Endothelial cell (in vitro differentiated cells): ENCODE measurements at places on chromosomes 5 and 9. TPM values are rescaled to one million over a fixed set of nuclear protein-coding genes. Genes with fewer than 3 reads are reported as not detected.

Gene PCSK1
- 0.41 TPM for total RNA-seq

Gene ARHGEF39
- 1.4 TPM for total RNA-seq

Gene PCDHGA3
- 1.4 TPM for total RNA-seq

Gene SERF1A
- total RNA-seq, result 27.5 TPM

Gene PAX5
- 1.3 TPM for total RNA-seq

Gene OGN
- not detected for total RNA-seq

Gene STK32A
- 0.87 TPM for total RNA-seq

Gene C6
- not detected for total RNA-seq

Gene ADGRD2
- total RNA-seq, result not detected

Gene KIAA1958
- 15.1 TPM for total RNA-seq

Gene SEMA4D
- total RNA-seq, result 14.8 TPM

Gene OR1Q1
- total RNA-seq, result not detected

Gene TLX3
- total RNA-seq, result 0.23 TPM

- H3K27ac ChIP-seq, result no peak overlapping the region
- H3K4me3 ChIP-seq, result peak overlapping the region; percentile 82
- H3K27me3 ChIP-seq, result peaks cover 21% of the 10 kb centered on the region
- peak; percentile 29 for DNase-seq
Measured at GRCh38 chr5:32713770-32714381, 2.8 kb downstream of the NPR3 start.

DNA sequence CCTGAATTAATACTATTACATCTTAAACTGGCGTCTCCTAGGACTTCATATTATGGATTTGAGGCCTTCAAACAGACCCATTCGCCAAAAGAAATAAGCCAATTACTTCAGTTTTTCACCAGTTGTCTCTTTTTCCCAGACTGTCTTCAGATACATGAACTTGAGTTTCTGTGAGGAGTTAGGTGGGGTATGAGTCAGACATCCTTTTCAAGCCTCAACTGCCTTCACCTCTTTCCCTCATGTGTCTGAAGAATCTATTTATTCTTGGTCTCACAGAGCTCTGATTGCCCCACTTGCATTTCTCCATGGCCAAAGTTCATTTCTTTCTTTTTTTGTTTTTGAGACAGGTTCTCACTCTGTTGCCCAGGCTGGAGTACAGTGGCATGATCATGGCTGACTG is 12.5 kb downstream of the WNT8A start:
- H3K36me3 ChIP-seq, result no peaks in the 10 kb centered on the region
- no peak for DNase-seq
- H3K4me3 ChIP-seq, result no peak overlapping the region
- peak overlapping the region; percentile 72 for H3K27ac ChIP-seq
- peaks cover 9% of the 10 kb centered on the region for H3K27me3 ChIP-seq
- H3K4me1 ChIP-seq, result peaks cover 42% of the 10 kb centered on the region

DNA sequence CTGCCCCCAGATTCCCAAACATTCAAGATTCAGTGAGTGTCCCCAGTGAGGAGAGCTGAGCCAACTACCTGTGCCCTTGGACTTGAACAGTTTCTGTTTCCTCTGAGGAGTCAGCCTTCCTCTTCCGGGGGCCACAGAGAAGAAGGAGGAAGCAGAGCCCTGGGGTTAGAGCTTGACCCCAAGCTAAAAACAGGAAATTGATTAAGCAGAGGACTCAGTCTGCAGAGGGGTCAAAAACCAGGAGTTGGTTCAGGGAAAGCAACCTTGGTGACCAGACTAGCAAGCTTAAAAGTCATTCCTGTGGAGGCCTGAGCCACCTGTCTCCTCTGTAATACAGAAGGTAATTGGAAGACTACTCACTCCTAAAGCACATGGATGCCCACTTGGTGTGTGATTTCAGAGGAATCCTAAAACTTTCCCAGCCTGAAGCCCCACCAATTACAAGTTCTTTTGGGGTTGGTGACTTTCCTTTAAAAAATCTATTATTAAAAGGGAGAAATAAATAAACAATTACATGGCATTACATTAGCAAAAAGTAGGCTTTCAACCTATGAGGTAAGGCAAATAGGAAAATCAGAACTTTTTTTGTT is 64.2 kb upstream of the SELENOP start:
- H3K36me3 ChIP-seq, result no peaks in the 10 kb centered on the region
- DNase-seq, result no peak
- no peak overlapping the region for H3K27ac ChIP-seq

- peaks cover 3% of the 10 kb centered on the region for H3K4me1 ChIP-seq
- peaks cover 32% of the 10 kb centered on the region for H3K36me3 ChIP-seq
- no peak overlapping the region for H3K4me3 ChIP-seq
- H3K27me3 ChIP-seq, result no peaks in the 10 kb centered on the region
Measured at GRCh38 chr5:87400305-87400899, 12.3 kb downstream of the CCNH start.

- DNase-seq, result no peak
- no peak overlapping the region for H3K27ac ChIP-seq
- no peaks in the 10 kb centered on the region for H3K36me3 ChIP-seq
Measured at GRCh38 chr5:79800979-79801827, 111.6 kb downstream of the CMYA5 start.

- H3K36me3 ChIP-seq, result no peaks in the 10 kb centered on the region
- H3K27ac ChIP-seq, result no peak overlapping the region
- no peaks in the 10 kb centered on the region for H3K27me3 ChIP-seq
- H3K4me3 ChIP-seq, result no peak overlapping the region
Measured at GRCh38 chr5:63125862-63126261, 547.2 kb downstream of the LRRC70 start.

DNA sequence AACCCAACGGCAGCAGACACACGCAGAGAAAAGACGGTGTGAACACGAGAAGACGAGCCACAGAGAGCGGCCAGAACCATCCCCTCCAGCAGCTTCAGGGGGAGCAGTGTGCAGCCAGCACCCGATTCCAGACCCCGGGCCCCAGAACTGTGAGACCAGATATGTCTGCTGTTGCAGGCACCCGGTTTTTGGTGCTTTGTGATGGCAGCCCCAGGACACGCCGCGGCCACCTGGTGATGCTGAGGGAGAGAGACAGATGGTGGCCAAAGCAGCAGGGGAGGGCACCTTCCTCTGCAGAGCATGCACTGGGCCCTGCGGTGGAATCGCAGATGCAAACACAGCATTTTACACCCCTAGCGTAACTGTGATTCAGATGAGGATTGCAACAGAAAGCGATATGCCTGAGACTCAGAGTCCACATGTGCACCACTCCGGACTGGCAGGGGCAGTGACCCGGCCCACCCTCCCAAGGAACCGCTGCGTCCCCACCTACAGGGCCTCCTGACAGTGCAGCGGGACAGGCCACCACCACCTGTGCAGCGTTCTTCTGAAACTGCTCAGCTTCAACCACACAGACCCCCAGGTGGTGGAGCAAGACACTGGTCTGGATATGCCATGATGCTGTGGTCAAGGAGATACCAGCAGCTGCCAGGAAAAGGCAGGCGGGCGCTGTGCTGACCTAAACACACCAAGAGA is 24.0 kb downstream of the ZDHHC11B start:
- H3K36me3 ChIP-seq, result peaks cover 7% of the 10 kb centered on the region
- no peak for DNase-seq
- peaks cover 9% of the 10 kb centered on the region for H3K4me1 ChIP-seq

GRCh38 chr5:64759960-64760660 is 8.4 kb downstream of the SREK1IP1 start:
- H3K27ac ChIP-seq, result peak overlapping the region; percentile 67
- no peak overlapping the region for H3K4me3 ChIP-seq
- peaks cover 18% of the 10 kb centered on the region for H3K4me1 ChIP-seq
- no peaks in the 10 kb centered on the region for H3K27me3 ChIP-seq

GRCh38 chr5:22780756-22781155 is 72.4 kb downstream of the CDH12 start:
- no peak for DNase-seq
- no peaks in the 10 kb centered on the region for H3K27me3 ChIP-seq
- H3K36me3 ChIP-seq, result no peaks in the 10 kb centered on the region
- H3K27ac ChIP-seq, result no peak overlapping the region
- no peak overlapping the region for H3K4me3 ChIP-seq

- no peak within 1 kb of the TSS for H3K27ac ChIP-seq
- peaks cover 9% of the 10 kb centered on the region for H3K4me1 ChIP-seq
- H3K27me3 ChIP-seq, result peaks cover 19% of the 10 kb centered on the region
- DNase-seq, result peak; percentile 17
- peak within 1 kb of the TSS; percentile 86 for H3K4me3 ChIP-seq
- no peaks in the 10 kb centered on the region for H3K36me3 ChIP-seq
Measured at GRCh38 chr9:98807070-98807813, at the start of gene GALNT12. TSS of gene GALNT12 (plus strand) at chr9:98807670. CDS start at chr9:98807699, 29 bp downstream.

DNA sequence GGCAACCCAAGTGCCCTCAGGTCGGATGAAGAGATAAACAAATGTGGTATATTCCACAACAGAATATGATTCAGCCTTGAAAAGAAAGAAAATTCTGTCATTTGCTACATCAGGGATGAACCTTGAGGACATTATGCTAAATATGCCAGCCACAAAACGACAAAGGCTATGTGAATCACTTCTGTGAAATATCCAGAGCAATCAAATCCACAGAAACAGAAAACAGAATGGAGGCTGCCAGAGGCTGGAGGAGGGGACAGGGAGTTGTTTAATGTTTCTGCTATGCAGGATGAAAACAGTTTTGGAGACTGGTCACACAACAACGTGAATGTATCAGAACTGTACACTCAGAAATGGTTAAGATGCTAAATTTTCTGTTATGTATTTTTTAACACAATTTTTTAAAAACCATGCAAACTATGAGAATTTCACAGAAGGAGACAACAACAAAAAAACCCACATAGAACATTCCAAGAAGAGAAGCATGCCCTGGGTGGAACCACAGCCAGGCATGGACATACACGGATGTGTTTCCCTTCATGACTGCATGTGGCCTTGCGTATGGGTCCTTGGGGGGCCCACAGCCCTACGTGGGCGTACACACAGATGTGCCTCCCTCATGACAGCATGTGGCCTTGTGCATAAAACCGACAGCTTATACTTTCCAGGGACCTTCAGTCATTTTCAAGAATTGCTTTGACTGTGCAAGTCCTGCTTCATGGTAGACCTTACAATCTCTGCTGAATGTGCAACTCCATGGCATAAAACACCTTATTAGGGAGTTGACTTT is 146.7 kb downstream of the ROR2 start:
- peaks cover 4% of the 10 kb centered on the region for H3K4me1 ChIP-seq
- no peaks in the 10 kb centered on the region for H3K36me3 ChIP-seq
- no peak overlapping the region for H3K4me3 ChIP-seq
- H3K27me3 ChIP-seq, result no peaks in the 10 kb centered on the region
- H3K27ac ChIP-seq, result no peak overlapping the region

DNA sequence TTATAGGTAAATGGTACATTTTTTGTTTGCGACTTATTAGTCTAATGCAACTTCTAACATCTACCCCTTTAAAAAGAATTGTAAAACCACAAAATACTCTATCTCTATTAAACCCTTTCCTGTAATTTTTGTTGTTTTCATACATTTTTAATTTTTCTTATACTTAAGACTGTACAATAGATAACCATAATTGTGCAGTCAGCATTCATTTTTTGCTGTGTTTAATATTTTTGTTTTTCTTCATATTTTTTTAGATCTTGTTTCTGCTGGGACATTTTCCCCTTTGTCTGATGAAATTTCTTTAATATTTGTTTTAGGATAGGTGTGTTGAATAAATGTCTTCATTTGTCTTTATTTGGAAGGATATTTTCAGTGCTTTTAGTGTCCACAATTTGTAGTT is 19.9 kb downstream of the OR1J1 start:
- H3K4me3 ChIP-seq, result no peak overlapping the region
- no peak overlapping the region for H3K27ac ChIP-seq
- H3K36me3 ChIP-seq, result no peaks in the 10 kb centered on the region

GRCh38 chr5:180111273-180112002 is 39.9 kb upstream of the RNF130 start:
- no peak for DNase-seq
- H3K27ac ChIP-seq, result no peak overlapping the region
- no peaks in the 10 kb centered on the region for H3K4me1 ChIP-seq
- peaks cover 5% of the 10 kb centered on the region for H3K36me3 ChIP-seq
- no peak overlapping the region for H3K4me3 ChIP-seq

DNA sequence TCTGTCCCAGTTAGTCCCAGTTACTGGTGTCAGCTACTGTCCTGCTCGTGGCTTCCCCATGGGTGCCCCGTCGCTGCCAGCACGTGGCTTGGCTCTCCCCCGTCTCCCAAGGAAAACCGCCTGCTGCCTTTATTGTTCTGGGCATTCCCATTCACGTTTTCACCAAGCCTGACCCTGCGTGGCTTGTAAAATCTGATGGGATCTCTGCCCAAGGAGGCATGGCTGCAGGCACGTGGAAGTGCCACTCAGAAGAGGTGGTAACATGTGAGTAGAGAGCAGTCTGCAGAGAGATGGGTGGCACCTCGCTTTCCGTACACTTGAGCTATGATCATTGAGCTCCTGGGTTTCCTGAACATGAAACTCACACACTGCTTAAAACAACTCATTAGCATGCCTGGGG is 429.2 kb upstream of the KLF4 start:
- H3K27ac ChIP-seq, result no peak overlapping the region
- DNase-seq, result no peak
- H3K4me3 ChIP-seq, result no peak overlapping the region

DNA sequence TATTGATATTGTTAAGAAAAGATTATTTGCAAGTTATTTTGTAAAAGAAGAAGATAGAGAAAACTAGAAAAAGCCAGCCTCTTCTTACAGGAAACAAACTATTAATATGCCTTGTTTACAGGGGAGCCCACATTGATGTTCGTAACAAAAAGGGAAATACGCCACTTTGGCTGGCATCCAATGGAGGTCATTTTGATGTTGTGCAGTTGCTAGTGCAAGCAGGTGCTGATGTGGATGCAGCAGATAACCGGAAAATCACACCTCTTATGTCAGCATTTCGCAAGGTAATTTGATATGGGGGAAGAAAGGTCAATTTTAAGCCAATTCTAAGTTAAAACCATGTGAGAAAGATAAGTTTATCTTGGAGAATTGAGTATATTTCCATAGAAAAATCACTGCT is 37.6 kb upstream of the EIF4EBP3 start:
- no peaks in the 10 kb centered on the region for H3K27me3 ChIP-seq
- H3K4me3 ChIP-seq, result no peak overlapping the region
- peak overlapping the region; percentile 8 for H3K27ac ChIP-seq
- H3K4me1 ChIP-seq, result peaks cover 15% of the 10 kb centered on the region

DNA sequence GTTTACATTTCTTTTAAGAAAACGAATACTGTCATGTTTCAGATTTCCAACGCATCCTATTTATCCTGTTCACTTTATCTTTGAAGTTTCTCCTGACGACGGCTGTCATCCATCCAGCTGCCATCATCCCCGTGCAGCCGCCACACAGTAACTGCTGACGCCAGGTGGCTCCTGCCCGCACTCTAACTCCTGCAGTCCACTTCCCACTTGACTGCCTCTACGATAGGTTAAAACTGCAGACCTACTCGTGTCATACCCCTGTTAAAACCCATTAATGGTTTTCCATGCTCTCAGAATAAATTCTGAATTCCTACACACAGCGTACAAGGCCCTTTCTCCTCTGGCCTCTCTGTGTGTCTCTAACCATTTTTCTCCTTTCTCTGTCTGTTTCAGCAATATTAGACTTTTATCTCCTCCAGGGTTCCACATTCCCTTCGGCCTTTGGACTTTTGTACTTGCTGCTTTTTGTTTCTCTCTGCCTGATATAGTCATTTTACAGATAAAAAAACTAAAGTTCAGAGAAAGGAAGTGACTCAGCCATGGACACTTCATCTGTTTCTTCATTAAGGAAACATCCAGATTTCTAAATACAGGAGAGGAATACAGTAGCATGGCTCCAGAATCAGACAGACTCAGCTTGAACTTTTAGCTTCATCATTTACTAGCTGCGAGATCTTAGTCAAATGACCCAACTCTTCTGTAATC is 84.9 kb downstream of the ADAMTS12 start:
- H3K27me3 ChIP-seq, result no peaks in the 10 kb centered on the region
- H3K27ac ChIP-seq, result no peak overlapping the region

- no peak for DNase-seq
- H3K27ac ChIP-seq, result no peak overlapping the region
- peaks cover 2% of the 10 kb centered on the region for H3K27me3 ChIP-seq
- peaks cover 37% of the 10 kb centered on the region for H3K36me3 ChIP-seq
- H3K4me1 ChIP-seq, result peaks cover 24% of the 10 kb centered on the region
Measured at GRCh38 chr5:115535479-115536035, 9.0 kb downstream of the FEM1C start.
